Osteoblast (primary cell): ENCODE measurements at places on chromosomes 2 and 18. TPM values are rescaled to one million over a fixed set of nuclear protein-coding genes. Genes with fewer than 3 reads are reported as not detected.

DNA sequence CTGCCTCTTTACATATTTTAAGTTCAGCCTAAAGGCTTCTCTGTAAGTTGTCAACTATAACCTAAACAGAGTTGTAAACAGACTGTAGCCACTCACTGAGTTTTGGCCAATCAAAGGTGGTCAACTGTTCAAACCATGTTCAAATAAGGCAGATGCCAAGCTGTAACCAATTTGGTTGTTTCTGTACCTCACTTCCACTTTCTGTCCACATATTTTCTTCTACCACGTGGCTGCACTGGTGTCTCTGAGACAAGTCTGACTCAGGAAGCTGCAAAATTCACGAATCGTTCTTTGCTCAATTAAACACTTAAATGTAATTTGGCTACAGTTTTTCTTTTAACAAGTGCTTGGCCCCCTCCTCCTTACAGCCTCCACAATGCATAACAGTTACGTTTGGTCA is 555.2 kb downstream of the CNTNAP5 start:
- H3K4me1 ChIP-seq = no peaks in the 10 kb centered on the region
- no peak for DNase-seq
- H3K27me3 ChIP-seq = no peaks in the 10 kb centered on the region
- no peaks in the 10 kb centered on the region for H3K36me3 ChIP-seq

DNA sequence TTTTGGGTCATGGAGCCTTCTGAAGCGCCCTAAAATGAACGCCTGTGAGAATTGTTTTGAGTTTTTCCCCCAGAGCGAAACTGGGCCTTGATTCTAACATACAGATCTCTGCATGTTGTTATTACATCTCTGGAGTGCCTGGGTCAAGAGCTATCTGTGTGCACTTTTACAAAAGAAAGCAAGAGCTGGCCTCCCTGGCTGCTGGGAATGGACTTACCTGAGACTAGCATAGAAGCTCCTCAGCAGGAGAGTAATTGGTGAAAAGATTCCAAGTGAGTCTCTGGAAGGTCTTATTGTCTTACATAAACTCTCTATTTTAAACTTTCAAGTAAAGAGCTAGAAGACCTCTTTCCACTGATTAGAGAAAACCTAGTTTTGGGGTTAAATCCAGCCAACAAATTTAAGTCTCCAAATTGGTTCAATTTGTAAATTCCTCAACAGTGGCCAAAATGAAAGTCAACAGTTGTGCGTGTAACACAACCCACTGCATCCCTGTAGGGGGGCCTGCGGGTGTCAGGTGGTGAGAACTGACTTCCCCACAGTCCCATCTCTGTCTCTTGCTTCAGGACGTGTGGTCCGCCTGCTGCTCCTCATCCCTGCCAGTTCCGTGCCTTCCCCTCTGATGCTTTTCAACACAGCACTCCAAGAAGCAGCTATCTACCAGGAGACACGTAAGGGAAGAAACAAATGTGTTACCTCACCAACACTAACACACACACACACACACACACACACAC is 206.1 kb downstream of the SH3BP4 start:
- peaks cover 9% of the 10 kb centered on the region for H3K4me1 ChIP-seq
- DNase-seq = no peak
- H3K27me3 ChIP-seq = peaks cover 4% of the 10 kb centered on the region
- no peaks in the 10 kb centered on the region for H3K36me3 ChIP-seq
- H3K27ac ChIP-seq = no peak overlapping the region
- H3K4me3 ChIP-seq = no peak overlapping the region

LYPD1 gene
- 2.5 and 5.9 TPM in 2 replicates for total RNA-seq

GRCh38 chr2:161733025-161733424 is 108.8 kb downstream of the SLC4A10 start:
- no peak for DNase-seq
- H3K4me3 ChIP-seq = no peak overlapping the region
- H3K27ac ChIP-seq = no peak overlapping the region
- H3K27me3 ChIP-seq = no peaks in the 10 kb centered on the region

SNTG2 gene
- total RNA-seq = 1.4 and 2.1 TPM in 2 replicates

MC2R gene
- total RNA-seq = not detected in 2 replicates

ALPG gene
- not detected in 2 replicates for total RNA-seq

DSG4 gene
- total RNA-seq = not detected in 2 replicates

DNA sequence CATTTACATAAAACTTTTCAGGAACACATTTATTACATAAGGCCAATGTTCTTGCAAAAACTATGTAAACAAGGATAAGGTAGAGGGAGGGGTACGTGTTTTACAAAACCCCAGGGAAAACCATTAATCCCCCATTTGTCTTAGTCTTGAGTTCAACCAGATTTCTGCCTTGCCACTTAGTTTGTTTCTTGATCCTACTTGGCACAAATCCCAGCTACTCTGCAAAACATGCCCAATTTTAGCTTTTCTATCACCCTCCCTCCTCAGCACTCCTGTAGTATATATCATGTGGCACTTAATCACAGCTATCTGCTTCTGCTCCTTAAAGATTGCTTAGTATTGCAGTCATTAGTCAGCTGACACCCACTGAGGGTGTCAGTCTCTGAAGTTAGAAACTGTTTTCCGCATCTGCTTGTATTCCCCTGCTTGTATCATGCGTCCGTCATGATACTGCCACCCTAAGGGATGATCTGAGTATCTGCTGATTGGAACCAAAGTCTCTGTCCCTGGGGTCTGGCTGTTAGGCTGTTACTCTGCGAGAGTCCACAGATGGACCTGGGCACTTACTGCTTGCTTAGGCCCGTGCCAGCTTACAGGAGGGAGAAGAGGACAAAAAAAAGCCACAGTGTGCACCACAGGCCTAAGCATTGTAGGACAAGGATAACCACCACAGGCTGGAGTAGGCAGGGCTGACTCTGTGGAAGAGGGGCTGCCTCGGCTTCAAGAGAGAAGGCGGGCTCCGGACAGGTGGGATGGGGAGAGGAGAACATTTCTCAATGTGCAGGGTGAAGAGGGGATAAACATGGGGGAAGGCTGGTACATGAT is 82.2 kb downstream of the EPAS1 start:
- H3K27ac ChIP-seq = no peak overlapping the region
- peaks cover 3% of the 10 kb centered on the region for H3K4me1 ChIP-seq

AKAIN1 gene
- not detected in 2 replicates for total RNA-seq

DNA sequence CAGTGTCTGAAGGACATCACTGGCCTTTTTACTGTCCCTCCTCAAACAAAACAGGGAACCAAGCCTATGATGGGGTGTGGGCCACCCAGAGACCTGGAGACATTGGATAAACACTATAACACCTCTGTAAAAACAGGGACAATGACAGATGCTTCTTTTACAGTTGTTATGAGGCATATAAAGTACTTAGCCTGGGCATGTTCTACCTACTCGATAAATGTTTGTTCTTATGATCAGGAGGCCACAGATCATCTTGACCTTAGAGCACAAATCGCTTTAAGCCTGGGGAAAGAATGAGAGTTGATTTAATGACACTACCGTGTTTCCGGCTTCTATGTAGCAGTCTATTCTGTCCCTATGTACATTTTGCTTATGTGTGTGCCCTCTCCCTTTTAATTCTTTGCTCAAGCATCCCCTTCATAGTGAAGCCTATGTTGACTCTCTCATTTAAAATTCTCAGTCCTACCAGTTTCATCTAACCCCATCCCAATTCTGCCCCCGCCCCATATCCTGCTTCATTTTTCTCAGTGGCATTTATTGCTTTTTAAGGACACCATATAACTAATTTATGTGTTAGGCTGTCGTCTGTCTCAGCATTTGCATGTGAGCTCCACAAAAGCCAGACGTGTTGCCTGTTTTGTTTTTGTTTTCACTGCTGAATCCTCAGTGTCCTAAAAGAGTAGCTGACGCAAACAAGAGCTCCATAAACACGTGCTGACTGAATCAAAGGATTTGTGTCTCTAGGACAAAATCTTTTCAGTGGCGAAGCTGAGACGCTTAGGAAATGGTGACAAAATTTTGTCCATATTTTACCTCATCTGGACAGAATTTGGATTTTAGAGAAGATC is 182.3 kb upstream of the ST6GAL2 start:
- DNase-seq = no peak
- H3K27me3 ChIP-seq = peaks cover 2% of the 10 kb centered on the region
- H3K4me3 ChIP-seq = no peak overlapping the region
- H3K27ac ChIP-seq = no peak overlapping the region
- no peaks in the 10 kb centered on the region for H3K4me1 ChIP-seq

- peaks cover 28% of the 10 kb centered on the region for H3K27me3 ChIP-seq
- no peak overlapping the region for H3K27ac ChIP-seq
- no peak for DNase-seq
- no peaks in the 10 kb centered on the region for H3K36me3 ChIP-seq
- H3K4me3 ChIP-seq = no peak overlapping the region
These were observed 20.3 kb downstream of the PLEK start for GRCh38 chr2:68385220-68385906.

- H3K36me3 ChIP-seq = no peaks in the 10 kb centered on the region
- H3K27me3 ChIP-seq = peaks cover 9% of the 10 kb centered on the region
- DNase-seq = no peak
- peaks cover 7% of the 10 kb centered on the region for H3K4me1 ChIP-seq
- H3K27ac ChIP-seq = no peak overlapping the region
These were observed 241.1 kb downstream of the BCL2 start for GRCh38 chr18:63078471-63078870.

- H3K4me3 ChIP-seq = no peak overlapping the region
- no peaks in the 10 kb centered on the region for H3K4me1 ChIP-seq
- H3K27ac ChIP-seq = no peak overlapping the region
- DNase-seq = no peak
These were observed 235.2 kb downstream of the LNPK start for GRCh38 chr2:175766880-175767279.

DNA sequence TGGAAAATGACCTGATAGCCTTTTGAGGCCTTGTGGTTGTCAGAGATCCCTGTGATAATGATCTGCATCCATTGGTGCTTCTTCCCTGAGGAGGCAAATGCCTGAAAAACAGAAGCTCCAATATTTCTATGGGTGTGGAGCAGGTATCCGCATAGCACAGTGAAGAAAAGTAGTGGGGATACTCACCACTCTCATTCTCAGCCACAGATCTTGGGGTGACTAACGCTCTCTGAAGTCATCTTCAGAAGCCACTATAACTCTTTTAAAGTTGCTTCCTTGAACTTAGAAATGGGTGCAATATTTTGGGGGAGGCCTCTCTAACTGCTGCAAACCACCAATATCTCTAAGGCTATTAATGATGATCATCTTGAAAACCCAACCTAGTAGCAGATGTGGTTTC is 46.2 kb downstream of the ARHGAP15 start:
- H3K4me3 ChIP-seq = no peak overlapping the region
- no peaks in the 10 kb centered on the region for H3K27me3 ChIP-seq
- no peaks in the 10 kb centered on the region for H3K4me1 ChIP-seq
- no peaks in the 10 kb centered on the region for H3K36me3 ChIP-seq
- no peak for DNase-seq

- peaks cover 12% of the 10 kb centered on the region for H3K4me1 ChIP-seq
- no peak overlapping the region for H3K27ac ChIP-seq
- no peak overlapping the region for H3K4me3 ChIP-seq
- peak; percentile 93 for DNase-seq
These were observed 144.0 kb downstream of the GLI2 start for GRCh38 chr2:120879431-120880295.

- H3K4me1 ChIP-seq = no peaks in the 10 kb centered on the region
- no peaks in the 10 kb centered on the region for H3K36me3 ChIP-seq
- no peaks in the 10 kb centered on the region for H3K27me3 ChIP-seq
These were observed 125.2 kb upstream of the GAREM1 start for GRCh38 chr18:32595832-32596231.

DNA sequence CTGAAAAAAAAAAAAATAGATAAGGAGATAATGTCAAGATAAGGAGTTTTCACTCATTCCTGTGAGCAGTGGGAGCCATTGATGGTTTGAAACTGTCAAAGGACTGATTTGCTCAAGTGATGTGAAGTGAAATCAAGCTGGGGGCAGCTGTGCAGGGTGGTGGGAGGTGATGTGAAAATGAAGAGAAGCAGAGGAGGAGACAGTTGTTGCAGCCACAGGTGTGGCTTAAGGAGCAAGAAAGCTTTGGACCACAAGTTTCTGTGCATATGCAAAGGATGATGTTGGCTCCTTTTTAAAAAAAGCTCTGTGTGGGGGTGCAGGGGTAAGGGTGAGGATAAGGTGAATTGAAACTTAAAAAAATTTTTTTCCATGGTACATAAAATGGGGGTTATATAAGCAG is 8.3 kb downstream of the EFR3B start:
- no peaks in the 10 kb centered on the region for H3K36me3 ChIP-seq
- H3K27ac ChIP-seq = no peak overlapping the region
- DNase-seq = no peak
- no peak overlapping the region for H3K4me3 ChIP-seq

GRCh38 chr2:60353406-60353800 is 200.1 kb downstream of the BCL11A start:
- H3K27me3 ChIP-seq = no peaks in the 10 kb centered on the region
- H3K4me3 ChIP-seq = no peak overlapping the region
- H3K4me1 ChIP-seq = no peaks in the 10 kb centered on the region
- no peaks in the 10 kb centered on the region for H3K36me3 ChIP-seq
- no peak for DNase-seq

- no peaks in the 10 kb centered on the region for H3K27me3 ChIP-seq
- peaks cover 70% of the 10 kb centered on the region for H3K36me3 ChIP-seq
- H3K4me3 ChIP-seq = no peak overlapping the region
- no peak for DNase-seq
- H3K27ac ChIP-seq = no peak overlapping the region
These were observed 35.1 kb upstream of the MPP4 start for GRCh38 chr2:201733544-201733943.

GRCh38 chr2:187529977-187530721 is 24.1 kb downstream of the TFPI start:
- no peak overlapping the region for H3K4me3 ChIP-seq
- H3K27ac ChIP-seq = peak overlapping the region; percentile 86
- peaks cover 12% of the 10 kb centered on the region for H3K36me3 ChIP-seq
- no peaks in the 10 kb centered on the region for H3K27me3 ChIP-seq
- no peak for DNase-seq
- H3K4me1 ChIP-seq = peaks cover 31% of the 10 kb centered on the region

UGT1A10 gene
- not detected in 2 replicates for total RNA-seq

LRATD1 gene
- total RNA-seq = 5.8 and 10.0 TPM in 2 replicates

DNA sequence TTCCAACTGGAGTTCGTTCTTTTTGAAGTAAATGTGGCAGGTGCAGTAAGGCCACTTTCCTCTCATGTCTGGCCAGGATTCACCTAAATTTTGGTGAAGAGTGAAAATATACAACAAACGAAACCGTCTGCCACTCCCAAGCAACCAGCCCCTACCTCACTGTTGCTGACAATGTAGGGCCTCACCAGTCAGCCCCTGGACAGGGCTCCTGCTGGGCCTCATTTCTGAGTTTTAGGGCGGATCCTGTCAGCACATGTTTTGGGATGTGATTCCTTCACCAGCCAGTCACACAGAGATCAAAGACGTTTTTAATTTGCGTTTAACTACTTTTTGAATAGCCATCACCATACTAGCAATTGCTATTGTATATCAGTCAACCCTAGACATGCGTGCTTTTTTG is 185.0 kb downstream of the WDR7 start:
- H3K27me3 ChIP-seq = no peaks in the 10 kb centered on the region
- H3K4me3 ChIP-seq = no peak overlapping the region
- peak; percentile 1 for DNase-seq
- no peaks in the 10 kb centered on the region for H3K36me3 ChIP-seq
- no peak overlapping the region for H3K27ac ChIP-seq

GRCh38 chr2:230961091-230961491 is 34.8 kb upstream of the SPATA3 start:
- H3K4me1 ChIP-seq = peaks cover 6% of the 10 kb centered on the region
- peaks cover 17% of the 10 kb centered on the region for H3K27me3 ChIP-seq
- H3K4me3 ChIP-seq = no peak overlapping the region
- H3K27ac ChIP-seq = no peak overlapping the region

- no peak overlapping the region for H3K27ac ChIP-seq
- no peaks in the 10 kb centered on the region for H3K27me3 ChIP-seq
- DNase-seq = no peak
These were observed 20.5 kb downstream of the SETBP1 start for GRCh38 chr18:44701227-44701626.

TPRKB gene
- 16.6 and 18.9 TPM in 2 replicates for total RNA-seq
